ENCODE measurements at places on chromosomes 2 and 18.
A peak's percentile ranks its signal among the peaks of the same experiment; 100 is the strongest.

DNA sequence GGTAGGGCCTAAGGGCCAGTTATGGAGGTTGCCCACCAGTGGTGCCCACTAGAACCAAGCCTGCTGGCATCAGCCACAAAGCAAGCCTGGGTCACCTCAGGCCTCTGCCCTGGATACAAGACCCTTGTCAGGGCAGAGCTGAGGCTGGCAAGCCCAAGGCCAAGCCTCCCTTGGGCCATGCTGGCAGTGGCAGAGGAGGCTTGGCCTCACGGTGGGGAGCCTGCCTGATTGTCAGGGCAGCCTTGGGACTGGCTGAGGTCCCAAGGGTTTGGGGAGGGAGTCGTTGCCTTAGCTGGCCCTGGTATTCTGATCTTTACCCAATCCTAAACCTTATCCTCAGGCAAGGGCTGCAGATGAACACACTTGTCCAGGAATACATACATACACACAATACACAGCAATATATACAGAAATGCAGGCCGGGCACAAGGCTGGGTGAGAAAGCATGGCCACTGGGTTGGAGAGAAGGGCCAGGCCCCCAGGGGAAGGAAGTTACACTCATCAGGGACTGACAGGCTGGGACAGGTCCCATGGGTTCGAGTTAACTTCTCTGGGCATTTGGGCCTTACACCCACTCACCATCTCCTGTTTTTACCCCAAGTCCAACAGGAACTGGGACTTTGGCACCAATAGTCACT, 21.0 kb downstream of the CCT7 start:
- no peak for DNase-seq

DNA sequence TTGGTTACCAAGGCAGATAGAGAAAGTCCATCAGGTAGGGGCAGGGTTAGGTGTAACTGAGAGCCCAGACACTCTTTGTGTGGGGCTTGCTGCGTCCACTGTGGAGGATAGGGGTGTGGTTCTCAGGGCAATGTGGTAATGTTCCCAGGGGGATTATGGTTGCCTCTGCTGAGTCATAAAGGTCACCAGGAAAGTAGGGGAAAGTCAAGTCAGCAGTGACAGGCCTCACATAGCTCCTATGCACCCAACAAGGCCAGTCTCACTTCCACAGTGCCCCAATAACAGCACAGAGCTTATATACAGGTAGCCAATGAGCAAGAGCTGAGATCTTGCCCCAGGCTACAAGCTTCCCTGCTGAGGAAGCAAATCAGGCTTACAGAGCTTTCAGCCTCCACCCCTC, 1438.0 kb upstream of the ZEB2 start:
- DNase-seq: no peak

DNA sequence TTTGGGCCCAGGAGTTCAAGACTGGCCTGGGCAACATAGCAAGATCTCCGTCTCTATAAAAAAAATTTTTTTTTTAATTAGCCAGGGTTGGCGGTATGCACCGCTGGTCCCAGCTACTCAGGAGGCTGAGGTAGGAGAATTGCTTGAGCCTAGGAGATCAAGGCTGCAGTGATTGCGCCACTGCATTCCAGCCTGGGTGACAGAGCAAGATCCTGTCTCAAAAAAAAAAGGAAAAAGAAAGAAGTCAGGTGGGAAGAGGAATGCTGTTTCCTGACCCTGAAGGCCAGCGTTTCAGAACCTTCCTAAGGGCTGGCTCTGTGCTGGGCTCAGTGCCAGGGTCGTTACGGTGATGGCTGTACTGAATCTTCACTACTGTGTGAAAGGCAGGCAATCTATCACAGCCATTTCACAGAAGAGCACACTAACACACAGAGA, 35.0 kb upstream of the AGAP1 start:
- no peak for DNase-seq

- peak; percentile 72 for DNase-seq
These were observed 3.6 kb downstream of the ZNF516 start for GRCh38 chr18:76491473-76491775.
